Activated CD8-positive, alpha-beta memory T cell treated with anti-CD3 and anti-CD28 coated beads for 48 hours (primary cell): ENCODE measurements at places on chromosomes 3 and 15.

GRCh38 chr3:19364148-19364547 is 215.8 kb downstream of the KCNH8 start:
- DNase-seq: no peak

- DNase-seq: no peak
Measured at GRCh38 chr3:189792046-189792929, 161.1 kb downstream of the TP63 start.

DNA sequence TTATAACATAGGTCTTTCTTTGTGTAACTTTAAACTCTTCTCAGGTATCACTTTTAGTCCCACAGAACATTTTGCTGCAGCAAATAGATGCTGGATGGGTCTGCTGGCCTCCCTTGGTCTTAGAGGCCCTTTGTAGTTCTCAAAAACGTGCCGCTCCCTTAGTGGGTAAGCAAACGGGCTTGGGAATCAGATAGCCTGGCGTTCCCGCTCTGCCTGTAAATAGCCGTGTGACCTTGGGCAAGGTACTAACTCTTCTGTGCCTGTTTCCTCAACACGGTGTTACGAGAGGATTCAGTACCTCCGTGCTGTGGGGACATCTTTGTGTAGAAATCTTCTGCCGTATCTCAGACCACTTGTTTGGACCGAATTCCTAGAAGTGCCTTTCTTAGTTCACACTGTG is 64.4 kb downstream of the DNAJB8 start:
- no peak for DNase-seq

- no peak for DNase-seq
Measured at GRCh38 chr3:24506966-24507775, 12.5 kb upstream of the THRB start.

DNA sequence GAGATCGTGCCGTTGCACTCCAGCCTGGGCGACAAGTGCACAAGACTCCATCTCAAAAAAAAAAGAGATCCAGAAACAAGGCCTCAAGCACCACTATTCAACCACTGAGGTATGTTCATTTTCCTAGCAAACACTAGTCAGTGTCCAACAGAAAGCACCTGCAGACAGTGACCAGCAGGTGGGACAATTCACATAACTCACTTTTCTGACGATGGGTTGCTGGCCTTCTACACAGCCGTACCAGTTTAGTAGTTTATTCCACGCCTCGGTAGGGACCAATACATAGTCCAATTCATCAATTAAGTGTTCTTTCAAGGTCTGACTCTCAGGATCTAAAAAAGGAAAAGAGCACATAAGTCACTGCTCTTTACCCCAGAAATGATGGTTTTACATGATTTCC is 12.4 kb downstream of the USP4 start:
- DNase-seq: no peak

- no peak for DNase-seq
Measured at GRCh38 chr3:88263417-88264100, 113.8 kb downstream of the C3orf38 start.

- no peak for DNase-seq
Measured at GRCh38 chr15:95887666-95888390, 442.7 kb upstream of the NR2F2 start.

DNA sequence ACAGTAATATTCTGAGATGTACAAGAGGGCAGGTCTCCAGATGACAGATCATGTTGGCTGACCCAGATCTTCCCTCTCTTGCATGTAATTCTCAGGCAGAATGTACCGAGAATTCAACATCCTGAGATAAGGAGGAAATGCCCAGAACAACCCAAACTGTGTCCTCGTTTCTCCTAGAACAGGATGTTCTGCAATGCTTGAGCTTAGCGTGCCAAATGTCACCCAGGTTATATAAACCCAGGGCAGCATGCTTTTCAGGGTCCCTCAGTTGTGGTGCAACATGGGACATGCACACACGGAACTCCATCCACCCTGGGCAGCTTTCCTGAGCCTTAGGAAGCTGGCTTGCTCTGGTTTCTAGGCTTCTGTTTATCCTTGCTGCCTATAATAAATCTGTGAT is 102.1 kb upstream of the CMC1 start:
- no peak for DNase-seq

GRCh38 chr15:59116141-59116540 is 11.2 kb downstream of the CCNB2 start:
- DNase-seq: no peak

GRCh38 chr3:38332201-38332600 is 14.4 kb upstream of the XYLB start:
- no peak for DNase-seq

- DNase-seq: no peak
Measured at GRCh38 chr15:52421029-52421428, 107.7 kb downstream of the MYO5A start.

DNA sequence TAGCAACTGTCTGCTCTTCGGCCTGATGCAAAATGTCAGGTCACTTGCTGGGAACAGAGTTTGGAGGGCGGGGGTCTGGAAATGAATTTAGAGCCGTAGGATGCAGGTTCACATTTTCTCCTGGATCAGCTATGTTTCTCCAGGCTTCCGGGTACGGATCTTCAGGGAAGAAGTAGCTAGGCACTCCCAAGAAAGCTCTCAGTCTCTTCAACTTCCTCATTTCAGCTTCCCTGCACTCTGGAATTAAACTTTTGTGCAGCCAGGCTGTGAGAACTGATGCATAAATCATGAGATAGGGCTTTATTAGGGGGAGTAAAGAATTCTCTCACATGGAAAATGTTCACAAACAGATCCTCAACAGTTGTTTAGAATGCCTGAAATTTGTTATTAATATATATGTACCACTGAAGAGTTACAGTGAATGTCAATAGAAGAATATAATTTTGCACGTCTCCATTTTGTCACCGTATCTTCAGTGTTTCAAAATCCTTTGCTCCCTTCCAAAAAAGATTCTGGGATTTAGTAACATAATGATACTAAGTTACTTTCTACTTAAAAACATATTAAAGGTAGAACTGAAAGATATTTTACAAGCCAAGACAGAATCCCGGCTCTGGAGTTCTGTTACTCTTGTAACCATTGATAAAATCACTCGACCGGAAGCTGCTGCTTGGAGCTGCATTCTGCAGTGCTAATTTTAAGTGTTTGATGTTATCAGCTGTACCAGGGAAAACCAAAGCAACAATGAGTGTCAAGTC is 178.5 kb upstream of the P2RY1 start:
- no peak for DNase-seq

DNA sequence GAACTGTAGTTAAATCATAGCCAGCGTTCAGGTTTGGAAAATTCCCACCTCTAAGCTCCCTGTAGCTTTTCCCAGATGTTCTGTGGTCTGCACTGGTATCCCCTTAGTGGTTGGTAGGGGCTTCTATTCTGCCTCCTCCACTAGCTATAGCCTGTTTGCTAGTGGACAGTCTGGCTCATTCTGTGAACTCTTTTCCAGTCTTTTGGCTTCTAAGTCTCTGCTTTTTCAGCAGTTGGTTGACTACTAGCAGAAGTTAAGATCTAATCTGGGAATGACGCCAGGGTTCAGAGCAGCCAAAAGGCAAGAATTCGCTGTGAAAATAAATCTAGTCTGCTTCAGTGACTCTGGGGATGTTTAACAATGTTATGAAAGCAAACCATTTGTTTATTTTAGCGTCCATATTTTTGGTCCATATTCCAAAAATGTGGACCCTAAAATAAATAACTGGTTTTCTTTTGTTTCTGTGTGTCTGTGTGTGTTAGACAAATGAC is 73.7 kb upstream of the WDR72 start:
- no peak for DNase-seq

GRCh38 chr3:144380849-144381248 is 409.2 kb downstream of the DIPK2A start:
- no peak for DNase-seq

GRCh38 chr3:144466114-144466513 is 494.5 kb downstream of the DIPK2A start:
- DNase-seq: no peak

- no peak for DNase-seq
Measured at GRCh38 chr15:62569460-62570404, 404.6 kb upstream of the C2CD4B start.

DNA sequence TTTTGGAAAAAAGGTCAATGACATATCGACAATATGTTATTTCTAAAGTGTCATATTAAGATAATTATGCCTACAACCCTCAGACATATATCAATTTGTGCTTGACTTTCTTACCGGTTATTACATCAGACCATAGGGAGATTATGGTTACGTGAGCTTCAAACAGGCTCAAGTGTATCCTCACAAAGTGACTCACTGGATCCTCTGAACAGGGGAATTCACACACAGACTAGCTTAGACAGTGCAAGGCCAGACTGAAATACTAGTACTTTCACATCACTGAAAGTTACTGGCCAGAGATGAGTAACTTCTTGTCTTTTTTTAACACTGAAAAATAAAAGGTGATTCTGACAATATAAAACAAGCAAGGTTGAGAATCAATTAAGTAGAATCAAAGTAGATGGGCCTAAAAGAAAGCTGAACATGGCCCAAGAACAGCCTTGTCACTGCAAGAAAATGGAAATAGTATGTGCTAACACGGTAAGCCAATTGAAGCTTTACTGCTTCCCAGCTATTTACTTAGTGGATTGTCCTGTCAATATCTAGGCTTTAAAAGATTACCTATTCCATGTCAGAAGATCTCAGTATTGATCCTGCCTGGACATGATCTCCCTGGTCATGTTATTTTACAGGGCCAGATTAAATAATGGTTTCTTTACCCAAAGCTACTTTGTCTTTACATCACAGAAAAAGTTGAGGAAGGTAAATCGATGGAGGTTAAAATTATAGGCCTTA is 848.6 kb downstream of the ROBO1 start:
- no peak for DNase-seq

DNA sequence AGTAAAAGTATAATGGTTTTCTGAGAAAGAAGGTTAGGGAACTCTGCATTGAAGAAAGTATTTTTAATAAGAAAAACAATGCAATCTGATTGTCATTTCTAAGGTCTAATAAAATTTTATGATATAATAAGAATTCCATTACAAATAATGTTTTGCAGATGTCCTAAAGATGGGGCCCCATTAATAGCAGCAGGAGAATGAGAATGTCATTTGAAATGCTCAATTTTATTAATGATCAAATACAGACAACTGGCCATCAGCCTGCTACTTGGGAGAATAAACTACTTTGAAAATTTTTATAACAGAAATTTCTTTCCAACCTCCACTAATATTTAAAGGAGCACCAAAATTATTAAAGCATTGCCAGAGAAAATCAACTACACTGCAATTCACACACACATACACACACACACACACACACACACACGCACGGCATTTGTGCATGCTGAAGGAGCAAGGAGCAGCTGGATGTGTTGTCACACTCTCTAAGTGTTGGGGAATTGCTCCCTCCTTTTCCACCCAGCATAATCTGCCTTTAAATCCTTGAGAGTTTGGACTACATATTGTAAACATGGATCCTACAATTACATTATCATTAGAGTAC is 109.5 kb downstream of the THRB start:
- DNase-seq: no peak

DNA sequence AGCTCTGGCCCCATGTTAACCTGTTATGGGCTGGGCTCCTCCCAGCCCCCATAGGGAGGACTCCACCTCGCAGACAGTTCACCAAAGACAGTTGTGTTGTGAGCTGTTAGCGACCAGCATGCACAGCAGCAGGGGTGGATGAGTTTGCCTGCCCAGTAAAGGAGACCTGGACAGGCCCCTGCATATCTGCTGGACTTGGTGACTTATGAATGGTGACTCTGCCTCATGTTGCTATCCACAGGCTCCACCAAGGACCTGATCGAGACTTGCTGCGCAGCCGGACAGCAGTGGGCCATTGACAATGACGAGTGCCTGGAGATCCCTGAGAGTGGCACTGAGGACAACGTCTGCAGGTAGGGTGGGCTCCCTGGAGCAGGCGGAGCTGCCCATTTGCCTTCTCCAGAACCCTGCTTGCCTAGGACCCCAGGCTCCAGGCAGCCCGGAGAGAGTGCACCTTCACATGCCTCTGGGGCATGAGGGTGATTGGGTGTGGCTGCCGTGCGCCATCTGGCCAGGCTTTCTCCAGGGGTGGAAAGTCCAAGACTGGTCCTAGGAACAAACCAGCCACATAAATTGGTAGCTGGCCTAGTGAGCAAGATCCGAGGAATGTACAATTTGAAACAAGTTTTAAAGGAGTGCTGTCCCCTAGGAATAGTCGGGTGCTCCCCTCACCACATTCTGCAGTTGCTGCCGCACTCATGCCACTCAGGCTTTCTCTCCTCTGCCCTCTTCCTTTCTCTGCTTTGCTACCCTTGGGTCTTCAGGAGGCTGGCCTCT is 59.1 kb downstream of the FBLN2 start:
- no peak for DNase-seq
